ENCODE measurements at places on chromosomes 11 and 22. TPM values are rescaled to one million over a fixed set of nuclear protein-coding genes. Genes with fewer than 3 reads are reported as not detected.

DNA sequence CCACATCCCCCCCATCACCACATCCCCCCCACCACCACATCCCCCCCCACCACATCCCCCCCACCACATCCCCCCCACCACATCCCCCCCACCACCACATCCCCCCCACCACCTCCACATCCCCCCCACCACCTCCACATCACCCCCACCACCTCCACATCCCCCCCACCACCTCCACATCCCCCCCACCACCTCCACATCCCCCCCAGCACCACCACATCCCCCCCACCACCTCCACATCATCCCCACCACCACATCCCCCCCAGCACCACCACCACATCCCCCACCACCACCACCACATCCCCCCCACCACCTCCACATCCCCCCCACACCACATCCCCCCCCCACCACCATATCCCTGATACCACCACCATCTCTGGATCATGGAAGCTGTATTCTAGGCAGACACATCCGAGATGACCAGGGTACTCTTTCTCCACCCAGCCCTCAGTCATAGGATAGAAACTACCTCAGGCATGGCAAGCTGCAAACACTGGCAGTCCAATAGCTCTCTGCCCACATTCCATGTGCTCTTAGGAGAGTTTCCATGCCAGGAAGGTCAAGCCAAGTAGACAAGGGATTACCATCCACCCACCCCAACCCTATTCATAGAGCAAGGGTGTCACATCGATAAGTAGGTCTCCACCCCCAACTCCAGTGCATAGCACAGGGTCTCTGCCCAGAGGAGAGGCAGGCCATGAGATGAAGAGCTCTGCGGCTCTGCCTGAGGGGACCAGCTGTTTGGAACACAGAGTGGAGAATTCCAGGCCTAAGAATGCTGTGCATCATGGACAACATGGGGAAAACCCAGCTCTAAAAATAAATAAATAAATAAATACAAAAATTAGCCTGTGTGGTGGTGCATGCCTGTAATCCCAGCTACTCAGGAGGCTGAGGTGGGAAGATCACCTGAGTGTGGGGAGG, 33.0 kb upstream of the TEAD1 start:
- DNase-seq, result no peak
- H3K27me3 ChIP-seq, result peaks cover 5% of the 10 kb centered on the region

- H3K4me3 ChIP-seq, result no peak overlapping the region
- peaks cover 3% of the 10 kb centered on the region for H3K27me3 ChIP-seq
- DNase-seq, result no peak
- H3K4me1 ChIP-seq, result no peaks in the 10 kb centered on the region
These were observed 165.7 kb upstream of the TTC12 start for GRCh38 chr11:113148652-113149051.

DNA sequence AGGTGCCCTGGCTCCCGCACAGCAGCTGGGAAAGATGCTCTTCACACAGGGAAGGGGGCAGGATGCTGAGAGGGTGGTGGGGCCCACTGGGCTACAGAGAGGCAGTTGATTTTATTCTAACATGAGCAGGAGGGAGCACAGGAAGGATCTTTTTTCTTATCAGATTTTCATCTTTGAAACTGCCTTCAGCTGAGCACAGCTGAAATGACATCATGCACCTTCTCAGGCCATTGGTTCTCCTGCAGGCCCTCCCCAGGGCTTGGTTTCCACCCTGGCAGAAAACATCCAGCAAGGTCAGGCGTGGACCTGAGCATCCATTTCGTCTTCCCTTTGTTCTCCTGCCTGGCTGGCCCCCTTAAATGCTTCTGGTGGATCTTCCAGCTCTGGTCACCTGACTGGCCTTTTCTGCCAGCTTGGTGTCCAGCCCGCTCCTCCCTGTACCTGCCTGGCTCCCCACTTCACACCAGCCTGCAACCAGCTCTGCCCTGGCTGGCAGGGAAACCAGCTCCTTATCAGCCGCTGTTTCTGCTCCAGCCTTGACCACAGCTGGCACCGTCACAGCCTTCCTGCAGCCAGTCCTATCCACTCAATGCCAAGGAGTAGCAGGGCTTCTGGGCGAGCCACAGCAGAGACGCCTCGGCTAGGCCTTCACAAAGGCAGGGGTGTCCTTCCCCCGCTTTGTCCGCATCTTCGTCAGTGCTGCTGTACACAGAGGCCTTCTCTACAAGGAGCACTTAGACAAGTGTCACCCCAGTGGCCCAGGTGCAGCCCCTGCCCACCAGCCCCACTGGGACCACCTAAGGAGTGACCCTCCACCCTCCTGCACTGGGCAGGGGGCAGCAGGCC, 36.5 kb downstream of the TOM1 start:
- H3K36me3 ChIP-seq, result peaks cover 36% of the 10 kb centered on the region
- peak overlapping the region; percentile 74 for H3K27ac ChIP-seq
- peaks cover 30% of the 10 kb centered on the region for H3K4me1 ChIP-seq
- no peak overlapping the region for H3K4me3 ChIP-seq
- H3K27me3 ChIP-seq, result no peaks in the 10 kb centered on the region

DNA sequence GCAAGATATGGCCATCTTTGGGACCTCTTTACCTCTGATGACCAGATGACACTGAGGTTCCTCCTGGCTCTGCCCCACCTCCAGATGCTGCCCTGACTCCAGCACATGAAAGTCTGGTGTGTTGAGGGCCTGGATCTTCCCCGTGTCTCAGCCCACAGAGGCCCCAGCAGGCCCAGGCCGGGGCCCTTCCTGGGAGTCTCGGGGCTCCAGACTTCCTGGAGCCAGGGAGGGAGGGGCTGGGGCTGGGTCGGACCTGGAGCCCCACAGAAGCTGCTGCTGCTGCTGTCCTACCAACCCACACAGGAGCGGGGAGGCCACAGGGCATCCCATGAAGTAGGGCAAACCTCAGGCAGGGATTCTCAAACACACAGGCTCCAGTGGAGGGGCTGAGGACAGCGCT, 32.2 kb upstream of the WNT11 start:
- no peaks in the 10 kb centered on the region for H3K36me3 ChIP-seq
- H3K4me1 ChIP-seq, result peaks cover 20% of the 10 kb centered on the region
- DNase-seq, result no peak
- H3K27me3 ChIP-seq, result peaks cover 16% of the 10 kb centered on the region

- H3K4me3 ChIP-seq, result no peak overlapping the region
- peak overlapping the region; percentile 69 for H3K27ac ChIP-seq
- H3K4me1 ChIP-seq, result peaks cover 49% of the 10 kb centered on the region
- H3K27me3 ChIP-seq, result no peaks in the 10 kb centered on the region
- DNase-seq, result no peak
These were observed 33.4 kb downstream of the BCR start for GRCh38 chr22:23213581-23214334.

GRCh38 chr22:45284705-45285262, at the start of gene UPK3A:
UPK3A (plus strand) TSS chr22:45284949; CDS start chr22:45285014, 65 bp downstream.
- no peak within 1 kb of the TSS for H3K27ac ChIP-seq
- H3K36me3 ChIP-seq, result no peaks in the 10 kb centered on the region
- H3K27me3 ChIP-seq, result peaks cover 36% of the 10 kb centered on the region
- peaks cover 3% of the 10 kb centered on the region for H3K4me1 ChIP-seq
- H3K4me3 ChIP-seq, result no peak within 1 kb of the TSS

DNA sequence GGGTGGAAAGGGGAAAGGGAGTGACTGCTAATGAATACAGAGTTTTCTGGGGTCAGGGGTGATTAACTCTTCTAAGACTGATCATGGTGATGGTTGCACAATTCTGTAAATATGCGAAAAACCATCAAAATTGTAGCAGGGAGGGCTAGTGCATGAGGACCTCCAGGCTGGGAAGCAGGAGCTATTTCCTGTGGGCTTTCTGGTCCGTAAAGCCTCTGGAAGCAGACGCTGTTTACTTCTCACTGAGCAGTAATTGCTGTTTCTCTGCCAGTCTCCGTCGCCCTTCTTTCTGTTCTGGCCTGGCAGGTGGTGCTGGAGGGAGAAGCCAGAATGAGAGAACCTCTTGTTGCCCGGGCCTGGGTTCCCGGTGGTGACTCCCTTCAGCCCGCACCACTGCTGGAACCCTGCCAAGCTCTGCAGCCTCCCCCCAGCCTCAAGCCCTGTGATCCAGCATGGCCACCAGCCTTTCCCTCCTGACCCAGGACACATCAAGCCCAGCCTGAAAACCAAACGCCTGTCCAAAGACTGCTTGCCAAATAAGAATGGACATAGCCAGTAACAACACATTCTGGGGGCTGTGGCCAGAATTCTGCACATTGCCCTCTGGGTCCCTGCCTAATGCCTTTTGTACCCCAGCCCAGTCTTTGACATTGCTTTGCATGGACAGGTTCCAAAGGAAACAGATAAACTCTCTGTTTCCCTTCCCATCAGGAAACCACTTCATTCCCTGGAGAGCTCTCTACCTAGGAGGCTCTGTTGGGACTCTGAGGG, 201.0 kb upstream of the NAV2 start:
- no peak overlapping the region for H3K4me3 ChIP-seq
- H3K27me3 ChIP-seq, result peaks cover 8% of the 10 kb centered on the region
- H3K27ac ChIP-seq, result no peak overlapping the region
- DNase-seq, result no peak
- no peaks in the 10 kb centered on the region for H3K4me1 ChIP-seq
- no peaks in the 10 kb centered on the region for H3K36me3 ChIP-seq

DNA sequence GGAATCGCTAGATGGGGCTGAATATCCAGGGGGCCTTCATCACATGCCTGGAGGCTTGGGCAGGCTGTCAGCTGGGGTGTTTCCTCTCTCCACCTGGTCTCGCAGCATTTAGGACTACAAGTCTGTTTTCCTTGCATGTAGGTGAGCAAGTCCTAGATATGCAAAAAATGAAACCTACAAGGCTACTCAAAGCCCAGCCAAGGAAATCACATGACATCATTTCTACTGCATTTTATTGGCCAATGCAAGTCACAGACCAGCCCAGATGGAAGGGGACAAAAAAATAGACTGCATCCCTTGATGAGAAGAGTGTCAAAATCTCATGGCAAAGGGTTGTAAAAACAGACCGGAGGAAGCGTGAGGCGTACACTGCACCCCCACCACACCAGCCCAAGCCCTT, 9.6 kb upstream of the APOBEC3B start:
- no peak overlapping the region for H3K27ac ChIP-seq
- no peaks in the 10 kb centered on the region for H3K36me3 ChIP-seq
- H3K4me3 ChIP-seq, result no peak overlapping the region
- DNase-seq, result no peak
- peaks cover 16% of the 10 kb centered on the region for H3K27me3 ChIP-seq

DNA sequence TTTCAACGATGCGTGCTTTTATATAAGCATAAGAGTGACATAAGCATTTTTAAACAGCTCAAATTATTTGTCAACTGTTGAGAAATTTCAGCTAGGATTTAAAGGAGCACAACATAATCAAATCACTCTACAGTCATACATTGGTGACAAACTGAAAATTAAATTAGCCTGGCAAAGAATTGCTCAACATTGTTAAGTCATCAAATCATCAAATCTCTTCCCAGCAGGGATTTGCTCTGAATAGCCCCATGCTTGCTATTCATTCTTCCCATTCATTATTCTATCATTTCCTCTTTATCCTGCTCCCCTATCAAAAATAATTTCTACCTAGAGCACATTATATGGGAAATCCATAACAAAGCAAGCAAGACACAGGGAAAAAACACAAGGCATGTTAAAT, 198.7 kb upstream of the LUZP2 start:
- no peaks in the 10 kb centered on the region for H3K36me3 ChIP-seq
- no peaks in the 10 kb centered on the region for H3K27me3 ChIP-seq
- no peak for DNase-seq
- no peaks in the 10 kb centered on the region for H3K4me1 ChIP-seq

- H3K4me3 ChIP-seq, result no peak overlapping the region
- no peaks in the 10 kb centered on the region for H3K36me3 ChIP-seq
- H3K27ac ChIP-seq, result no peak overlapping the region
These were observed 14.8 kb downstream of the PPFIBP2 start for GRCh38 chr11:7528514-7529049.

DNA sequence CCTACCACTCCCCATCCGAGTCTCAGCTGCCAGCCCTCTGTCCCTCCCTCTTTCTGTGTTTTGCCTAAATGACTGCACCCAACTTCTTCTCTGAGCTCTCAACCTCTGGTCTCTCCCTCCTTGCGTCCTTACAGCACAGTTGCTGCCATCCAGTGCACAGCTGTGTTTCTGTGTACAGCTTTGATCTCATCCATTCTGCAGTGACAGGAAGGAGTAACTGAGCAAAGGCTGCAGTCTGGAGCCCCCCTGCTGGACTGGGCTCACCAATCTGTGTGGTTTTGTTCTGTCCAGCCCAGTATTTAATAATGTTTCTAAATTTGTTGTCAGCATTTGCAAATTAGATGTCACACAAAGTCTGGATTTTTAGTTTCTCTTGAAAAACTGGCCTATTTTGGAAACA, 43.8 kb downstream of the PRR5L start:
- peaks cover 44% of the 10 kb centered on the region for H3K27me3 ChIP-seq
- no peak for DNase-seq
- H3K4me3 ChIP-seq, result no peak overlapping the region
- no peaks in the 10 kb centered on the region for H3K36me3 ChIP-seq
- peaks cover 16% of the 10 kb centered on the region for H3K4me1 ChIP-seq

DNA sequence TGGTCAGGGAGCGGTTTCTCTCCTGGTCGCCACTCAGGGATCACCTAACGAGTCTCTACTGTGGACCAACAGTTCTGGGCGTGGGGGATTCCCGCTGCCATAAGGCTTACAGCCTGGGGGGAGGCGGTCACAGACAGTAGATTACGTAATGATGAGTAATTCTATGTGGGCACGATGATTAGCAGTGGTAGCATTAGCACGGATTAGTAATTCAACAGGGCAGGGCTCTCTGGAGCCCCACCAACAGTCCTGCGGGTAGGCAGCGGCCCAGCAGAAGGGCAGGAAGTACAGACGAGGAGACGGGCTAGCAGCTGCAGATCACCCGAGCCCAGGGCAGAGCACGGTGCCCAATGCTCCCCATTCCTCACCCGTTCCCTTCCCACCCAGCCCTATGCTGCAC, 3.6 kb downstream of the SHISAL1 start:
- no peaks in the 10 kb centered on the region for H3K27me3 ChIP-seq
- H3K4me3 ChIP-seq, result no peak overlapping the region
- peaks cover under 1% of the 10 kb centered on the region for H3K4me1 ChIP-seq

DNA sequence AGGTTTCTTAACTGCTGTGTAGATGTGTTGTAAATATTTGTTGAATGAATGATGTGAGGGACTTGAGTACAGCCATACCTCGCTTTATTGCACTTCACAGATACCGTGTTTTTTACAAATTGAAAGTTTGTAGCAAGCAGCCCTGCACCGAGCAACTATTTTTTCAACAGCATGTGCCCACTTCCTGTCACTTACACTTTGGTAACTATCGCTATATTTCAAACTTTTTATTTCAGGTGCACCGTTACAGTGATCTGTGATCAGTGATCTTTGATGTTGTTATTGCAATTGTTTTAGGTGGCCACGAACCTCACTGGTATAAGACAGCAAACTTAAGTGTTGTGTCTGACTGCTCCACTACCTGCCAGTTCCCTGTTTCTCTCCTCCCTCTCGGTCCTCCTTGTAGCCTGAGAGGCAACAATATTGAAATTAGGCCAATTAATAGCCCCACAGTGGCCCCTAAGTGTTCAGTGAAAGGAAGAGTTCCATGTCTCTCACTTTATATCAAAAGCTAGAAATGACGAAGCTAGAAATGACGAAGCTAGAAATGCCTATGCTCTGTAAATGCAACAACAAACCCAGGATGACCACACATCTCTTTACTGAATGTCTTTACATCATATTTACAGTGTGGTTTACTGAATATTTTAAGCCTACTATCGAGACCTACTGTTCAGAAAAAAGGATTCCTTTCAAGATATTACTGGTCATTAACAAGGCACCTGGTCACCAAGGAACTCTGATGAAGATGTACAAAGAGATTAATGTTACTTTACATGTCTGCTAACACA, 1.0 kb downstream of the SFI1 start:
- peak overlapping the region; percentile 98 for H3K4me3 ChIP-seq
- H3K36me3 ChIP-seq, result peaks cover 50% of the 10 kb centered on the region
- H3K27me3 ChIP-seq, result no peaks in the 10 kb centered on the region
- H3K4me1 ChIP-seq, result peaks cover 24% of the 10 kb centered on the region
- DNase-seq, result no peak

The P2RY2 gene
- total RNA-seq, result not detected

The PANX3 gene
- not detected for total RNA-seq

The CHRM4 gene
- total RNA-seq, result 0.23 TPM

The TRIM6 gene
- 0.87 TPM for total RNA-seq

The CRYBA4 gene
- total RNA-seq, result not detected

The CECR2 gene
- total RNA-seq, result not detected

The RELA gene
- 86.9 TPM for total RNA-seq

The MPEG1 gene
- 0.05 TPM for total RNA-seq
